ENCODE measurements at places on chromosomes 5 and 9.

- peak; percentile 67 for DNase-seq
Observed at GRCh38 chr9:81032030-81032572, 657.2 kb downstream of the TLE1 start.

DNA sequence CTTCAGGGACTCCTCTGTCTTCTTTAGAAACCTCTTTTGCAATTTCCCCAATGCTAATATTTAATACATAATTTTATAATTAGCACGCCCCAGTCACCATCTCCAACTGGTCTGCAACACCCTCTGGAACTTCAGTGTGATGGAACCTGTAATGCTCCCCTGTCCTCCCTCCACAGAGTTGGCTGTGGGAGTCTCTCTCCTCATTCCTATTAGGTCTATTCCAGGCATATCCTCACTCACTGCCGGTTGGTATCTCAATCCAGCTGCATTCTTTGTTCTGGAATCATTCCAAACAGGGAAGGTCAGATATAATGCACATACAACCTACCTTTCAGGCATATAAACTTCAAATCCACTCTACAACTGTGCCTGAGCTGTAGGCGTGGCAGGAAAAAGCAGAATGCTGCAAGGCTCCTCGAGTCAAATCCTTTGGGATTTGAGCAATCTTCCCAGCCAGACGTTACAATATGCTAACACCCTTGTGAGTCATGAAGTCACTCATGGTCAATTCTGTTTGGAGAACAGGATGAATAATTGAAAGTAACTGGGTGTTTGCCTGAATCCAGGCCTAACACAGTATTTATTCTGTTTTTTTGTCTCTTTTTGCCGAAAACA lies 293.8 kb downstream of the CWC27 start:
- DNase-seq: peak; percentile 98

DNA sequence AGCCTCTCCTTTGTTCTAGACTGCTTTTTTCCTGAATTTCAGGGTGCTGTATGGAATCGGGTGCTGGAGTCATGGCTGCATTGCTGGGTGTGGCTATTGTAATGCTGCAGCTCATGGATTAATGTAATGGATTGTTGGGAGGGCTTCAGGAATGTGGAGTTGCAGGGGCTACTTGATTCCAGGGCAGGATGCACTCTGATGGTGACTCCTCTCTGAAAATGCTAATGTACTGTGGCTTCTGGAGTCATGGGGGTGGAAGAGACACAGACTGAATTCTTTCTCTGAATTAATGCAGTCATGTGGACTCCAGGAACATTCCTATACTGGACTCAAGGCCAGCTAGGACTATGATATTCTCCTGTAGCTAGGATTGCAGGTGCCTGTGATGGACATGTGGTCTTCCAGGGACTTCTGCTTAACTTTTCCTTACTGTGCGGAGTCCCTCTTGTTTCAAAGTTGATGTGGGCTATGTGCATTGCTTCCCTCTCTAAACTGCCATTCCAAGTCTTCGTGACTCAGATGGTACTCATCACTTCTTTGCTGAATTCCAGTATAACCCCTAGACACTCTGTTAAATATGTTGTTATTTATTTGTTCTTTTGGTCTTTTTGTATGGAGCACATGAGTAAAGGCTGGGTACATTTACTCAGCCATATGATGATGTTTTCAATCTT lies 396.2 kb downstream of the KCTD16 start:
- peak; percentile 6 for DNase-seq

DNA sequence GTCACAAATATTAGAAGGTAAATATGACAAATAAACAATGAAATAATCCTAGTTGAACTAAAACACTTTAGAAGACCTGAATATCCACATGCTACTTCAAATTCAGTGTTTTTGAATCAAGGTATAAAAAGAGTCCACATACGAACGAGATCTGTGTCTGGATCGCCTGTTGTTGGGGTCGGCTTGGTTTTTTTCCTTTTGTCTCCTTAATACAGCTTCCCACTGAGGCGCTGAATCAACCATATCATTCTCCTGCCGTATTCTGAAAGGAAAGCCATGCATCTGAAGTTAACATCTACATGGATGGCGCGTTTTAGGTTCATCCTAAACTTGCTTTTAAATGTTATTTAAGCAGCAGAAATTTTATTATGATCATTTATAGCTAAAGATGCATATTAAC lies 235.2 kb downstream of the EPB41L4A start:
- DNase-seq: no peak

DNA sequence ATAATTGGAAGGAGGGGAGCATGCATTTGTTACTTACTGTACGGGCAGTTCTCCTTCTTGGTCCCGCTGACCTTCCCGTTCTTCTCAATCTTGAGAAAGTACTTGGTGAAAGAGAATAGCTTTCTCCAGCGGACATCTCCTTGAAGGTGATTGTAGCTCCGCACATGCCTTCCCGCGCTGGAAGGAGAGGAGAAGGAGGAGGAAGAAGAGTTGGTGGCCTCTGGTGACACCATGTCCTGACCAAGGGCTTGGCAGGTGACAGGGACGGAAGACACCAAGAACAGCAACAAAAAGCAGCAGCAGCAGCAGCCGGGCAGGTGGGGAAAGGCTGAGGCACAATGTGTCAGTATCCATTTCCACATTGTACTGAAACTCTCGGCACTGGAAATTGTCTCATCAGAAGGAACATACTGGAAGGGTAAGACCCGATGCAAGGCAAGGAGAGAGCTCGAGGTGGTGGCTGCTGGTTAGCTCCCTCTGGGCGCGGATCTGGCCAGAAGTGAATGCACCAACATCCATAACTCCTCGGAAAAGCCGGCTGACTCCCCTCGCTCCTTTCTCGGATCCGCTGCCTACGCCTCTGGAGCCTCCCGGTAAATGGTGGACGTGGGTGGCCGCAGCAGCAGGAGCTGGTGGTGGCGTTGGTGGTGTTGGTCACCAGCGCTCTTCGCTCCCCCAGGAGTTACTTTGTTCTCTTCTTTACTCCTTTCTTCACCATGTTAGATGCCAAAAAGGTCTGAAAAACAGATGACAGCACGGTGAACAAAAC lies 715 bp downstream of the FGF10 start:
- peak; percentile 9 for DNase-seq

DNA sequence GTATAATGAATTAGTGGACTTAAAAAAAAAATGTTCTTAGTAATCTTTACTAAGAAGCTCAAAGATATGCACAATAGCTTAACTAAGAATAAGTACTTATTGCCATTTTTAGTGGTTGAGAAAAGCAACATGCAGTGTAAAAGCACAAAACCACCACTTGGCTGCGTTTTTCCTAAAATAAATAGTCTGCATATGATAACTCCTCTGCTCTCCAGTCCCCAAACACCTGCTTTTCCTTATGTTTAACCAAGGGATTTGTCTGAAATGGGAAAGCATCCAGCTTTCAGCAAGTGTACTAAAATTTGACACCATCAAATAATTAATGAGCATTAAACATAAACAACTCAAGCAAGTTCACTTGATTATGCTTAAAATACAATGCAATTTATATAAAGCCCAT lies 41.4 kb downstream of the PSIP1 start:
- no peak for DNase-seq

- no peak for DNase-seq
Observed at GRCh38 chr5:115639377-115639776, 13.5 kb upstream of the TMED7 start.

GRCh38 chr5:74952406-74952805 lies 86.2 kb upstream of the FAM169A start:
- no peak for DNase-seq

DNA sequence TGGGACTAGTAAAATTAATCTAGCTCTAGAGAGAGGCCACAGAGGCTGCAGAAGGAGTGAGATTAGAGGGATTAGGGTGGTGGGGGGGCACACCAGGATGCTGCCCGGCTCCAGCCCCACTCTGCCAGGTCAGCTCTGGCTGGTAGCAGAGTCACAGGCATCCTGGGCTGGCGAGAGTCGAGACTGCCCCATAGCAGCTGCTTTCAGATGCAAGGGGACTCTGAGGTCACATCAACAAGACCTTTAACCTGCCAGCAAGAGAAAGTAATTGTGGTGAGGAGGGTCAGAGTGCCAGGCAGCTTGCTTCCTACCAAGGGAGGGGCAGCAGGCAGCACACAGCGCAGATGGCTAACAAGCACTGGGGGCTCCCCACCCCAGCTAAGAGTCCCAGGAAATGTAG lies 7.5 kb downstream of the EPB41L4B start:
- DNase-seq: no peak

Data from AG10803 (cell line).